Amniotic epithelial cell (primary cell): ENCODE measurements at places on chromosomes 7 and 10.
A peak's percentile ranks its signal among the peaks of the same experiment; 100 is the strongest.

DNA sequence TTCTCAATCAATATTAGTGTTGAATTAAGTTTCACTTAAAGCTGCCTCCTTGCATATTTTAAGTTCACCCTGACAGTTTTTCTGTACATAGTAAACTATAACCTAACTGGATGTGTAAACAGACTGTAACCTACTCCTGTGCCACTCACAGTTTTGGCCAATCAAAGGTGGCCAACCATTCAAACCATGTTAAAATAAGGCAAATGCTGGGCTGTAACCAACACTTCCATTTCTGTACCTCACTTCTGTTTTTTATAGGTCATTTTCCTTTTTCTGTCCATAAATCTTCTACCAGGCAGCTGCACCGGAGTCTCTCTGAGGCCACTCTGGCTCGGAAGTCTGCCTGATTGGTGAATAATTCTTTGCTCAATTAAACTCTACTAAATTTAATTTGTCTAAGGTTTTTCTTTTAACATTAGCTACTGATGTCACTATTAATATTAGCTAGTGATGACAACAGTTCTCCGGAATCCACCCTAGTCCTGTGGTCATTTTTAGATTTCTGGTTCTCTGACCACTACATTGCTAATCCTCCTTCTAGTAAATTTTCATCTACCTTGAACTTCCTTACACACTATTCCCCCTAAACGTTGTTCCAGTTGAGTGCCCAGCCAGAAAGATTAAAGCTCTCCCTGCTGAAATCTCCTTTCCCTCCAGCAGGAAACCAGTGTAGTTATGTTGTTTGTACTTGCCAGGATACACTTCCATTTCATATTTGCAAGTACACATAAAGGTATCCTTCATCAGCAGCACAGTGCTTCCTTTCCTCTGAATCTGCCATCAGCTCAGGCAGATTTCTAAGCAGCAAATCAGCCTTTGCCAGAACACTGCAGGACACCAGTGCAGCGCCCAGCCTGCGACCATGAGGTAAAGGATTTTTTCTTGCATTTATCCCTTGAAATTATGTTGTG, 18.6 kb upstream of the IFIT2 start:
- DNase-seq = peak; percentile 62

- DNase-seq = no peak
Measured at GRCh38 chr7:151506901-151507382, 12.8 kb downstream of the RHEB start.

- DNase-seq = no peak
Measured at GRCh38 chr10:122827302-122827701, 18.4 kb downstream of the CUZD1 start.

GRCh38 chr7:110142939-110143526, 947.9 kb upstream of the LRRN3 start:
- DNase-seq = peak; percentile 4

GRCh38 chr7:137636376-137636775, 210.4 kb downstream of the DGKI start:
- no peak for DNase-seq

GRCh38 chr7:12788171-12788570, 100.7 kb downstream of the ARL4A start:
- DNase-seq = no peak

DNA sequence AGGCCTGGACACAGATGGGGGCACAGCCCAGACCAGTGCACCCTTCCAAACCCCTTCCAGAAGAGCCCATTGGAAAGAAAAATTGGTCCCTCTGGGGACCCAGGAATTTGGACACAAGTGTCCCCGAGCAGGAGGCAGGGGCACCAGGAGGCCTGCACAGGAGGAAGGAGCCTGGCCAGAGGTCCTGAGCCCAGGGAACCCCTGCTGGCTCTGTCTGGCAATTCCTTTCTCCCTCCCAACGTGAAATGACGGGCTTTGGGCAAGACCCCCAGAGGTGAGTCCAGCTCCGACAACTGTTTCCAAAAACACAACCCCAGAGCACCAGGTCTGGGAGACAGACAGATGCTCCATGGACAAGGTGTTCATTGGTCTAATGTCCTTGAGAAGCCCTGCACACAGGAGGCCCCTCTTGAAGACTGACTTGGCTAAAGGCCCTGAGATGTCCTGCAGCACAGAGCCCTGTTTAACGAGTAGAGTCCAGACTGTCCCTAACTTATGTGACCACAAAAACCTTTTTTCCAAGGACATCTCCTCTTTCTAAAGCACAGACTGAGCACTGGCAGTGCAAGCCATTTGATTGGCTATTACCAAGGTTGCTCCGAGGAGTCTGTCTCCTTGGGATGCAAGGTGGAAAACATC, 150.7 kb downstream of the OAT start:
- DNase-seq = no peak

DNA sequence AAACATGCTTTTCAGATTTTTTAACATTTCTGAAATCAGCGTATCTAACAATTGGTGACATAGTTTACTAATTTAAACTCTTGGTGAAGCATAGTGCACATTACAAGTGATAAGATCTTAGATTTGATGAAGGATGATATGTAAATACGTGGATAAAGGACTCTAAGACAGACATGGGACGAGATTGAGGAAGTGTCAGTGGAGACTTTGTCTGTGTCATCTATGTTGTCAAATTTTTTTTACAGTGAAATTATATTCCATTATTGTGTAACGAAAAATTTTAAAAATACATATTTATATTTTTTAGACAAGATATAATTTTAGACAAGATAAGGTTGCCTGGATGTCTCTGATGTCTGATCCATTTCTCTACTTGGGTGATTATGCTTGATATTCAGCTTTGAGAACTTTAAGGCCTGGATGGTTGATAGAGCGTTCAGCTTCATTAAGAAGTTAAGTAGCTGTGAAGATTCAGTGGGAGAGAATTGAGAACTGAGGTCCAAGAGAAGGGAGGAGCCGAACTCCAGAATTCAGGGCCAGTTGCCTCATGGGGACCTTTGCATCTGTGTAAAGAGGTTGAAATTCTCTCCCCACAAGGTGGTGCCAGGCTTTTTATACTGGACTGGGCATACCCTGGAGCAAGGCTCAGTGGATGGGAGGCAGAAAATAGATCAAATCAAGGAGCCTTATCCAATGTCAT, 62.7 kb downstream of the KAT6B start:
- DNase-seq = no peak

- peak; percentile 72 for DNase-seq
Measured at GRCh38 chr7:38858259-38858884, 50.6 kb downstream of the VPS41 start.

DNA sequence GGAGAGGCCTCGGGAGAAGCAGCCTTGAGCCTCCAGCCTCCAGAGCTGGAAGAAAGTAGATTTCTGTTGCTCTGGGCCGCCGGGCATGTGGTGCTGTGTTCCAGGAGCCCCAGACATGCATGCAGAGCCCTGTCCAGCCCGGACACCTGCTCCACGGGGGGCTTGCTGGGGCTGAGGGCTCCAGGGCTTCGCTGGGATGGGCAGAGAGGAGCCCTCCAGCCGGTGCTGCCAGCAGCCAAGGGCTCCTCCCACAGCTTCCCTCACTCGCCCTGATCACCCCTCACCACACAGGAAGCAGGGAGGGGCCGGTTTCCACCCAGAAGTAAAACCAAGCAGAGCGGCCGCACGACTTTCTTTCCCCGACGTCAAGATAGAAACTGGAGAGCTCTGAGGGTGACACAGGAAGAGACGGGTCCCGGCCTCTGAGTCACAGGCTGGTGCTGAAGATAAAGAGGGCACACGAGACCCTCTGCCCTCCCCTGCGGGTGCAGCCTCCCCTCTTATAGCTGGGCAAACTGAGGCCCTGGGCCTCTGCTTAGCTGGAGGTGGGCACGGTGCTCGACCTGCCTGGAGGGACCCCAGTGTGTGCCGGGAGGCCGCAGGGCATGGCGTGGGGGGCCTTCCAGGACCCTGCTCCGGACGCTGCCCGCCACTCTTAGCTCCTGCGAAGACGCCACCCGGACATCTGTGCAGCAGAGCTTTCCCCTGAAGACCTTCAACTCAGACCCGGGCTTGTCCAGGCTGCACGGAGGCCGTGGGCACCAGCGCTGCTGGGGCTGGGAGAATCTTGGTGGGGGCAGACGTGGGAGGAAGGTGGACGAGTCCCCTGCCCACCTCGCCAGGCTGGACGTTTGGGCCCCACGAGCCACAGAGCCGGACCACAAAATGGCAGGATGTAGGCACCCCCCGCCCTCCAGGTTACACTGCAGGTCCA, 31.1 kb downstream of the ADAP1 start:
- peak; percentile 27 for DNase-seq

DNA sequence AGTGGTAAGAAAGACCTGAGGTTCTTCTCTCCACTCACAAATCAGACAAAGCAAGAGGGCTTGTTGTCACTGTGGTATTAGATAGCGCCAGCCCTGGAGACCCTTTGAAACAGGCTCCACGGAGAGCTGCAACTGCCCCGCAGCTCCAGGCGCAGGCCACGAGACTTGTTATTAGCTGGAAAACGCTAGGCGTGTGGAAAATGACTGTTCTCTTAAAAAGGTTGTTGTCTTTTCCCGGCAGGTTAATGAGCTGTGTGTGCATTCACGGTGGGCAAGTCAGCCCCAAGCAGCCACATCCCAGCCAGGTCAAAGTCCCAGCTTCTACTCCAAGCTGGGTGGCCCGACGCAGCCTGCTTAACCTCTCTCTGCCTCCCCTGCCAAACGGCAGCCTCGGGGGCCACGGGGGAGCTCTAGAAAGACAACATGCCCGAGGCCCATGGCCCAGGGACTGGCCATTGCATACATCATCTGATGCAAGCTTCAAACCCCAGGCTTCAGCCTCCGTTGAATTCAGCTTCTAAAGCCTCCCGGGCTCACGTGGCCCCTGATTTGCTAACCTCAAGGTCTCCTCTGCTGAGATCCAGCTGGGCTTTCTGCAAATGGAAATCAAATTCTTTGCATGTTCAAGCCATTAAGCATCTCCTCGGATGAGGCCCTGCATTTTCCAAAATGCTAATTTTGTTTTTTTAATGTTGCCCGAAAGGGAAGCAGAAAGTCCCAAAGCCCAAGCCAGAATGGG, 61.3 kb upstream of the DNAAF5 start:
- peak; percentile 78 for DNase-seq
